Fibroblast of pulmonary artery (primary cell): ENCODE measurements at places on chromosomes 4 and X.

- no peak for DNase-seq
Measured at GRCh38 chr4:15720851-15721250, 18.0 kb downstream of the BST1 start.

GRCh38 chr4:15964159-15964558, 1.2 kb upstream of the FGFBP2 start:
- no peak for DNase-seq

- DNase-seq = no peak
Measured at GRCh38 chr4:8886612-8887406, 15.2 kb upstream of the HMX1 start.

GRCh38 chr4:151316645-151317044, 8.8 kb downstream of the SH3D19 start:
- no peak for DNase-seq

DNA sequence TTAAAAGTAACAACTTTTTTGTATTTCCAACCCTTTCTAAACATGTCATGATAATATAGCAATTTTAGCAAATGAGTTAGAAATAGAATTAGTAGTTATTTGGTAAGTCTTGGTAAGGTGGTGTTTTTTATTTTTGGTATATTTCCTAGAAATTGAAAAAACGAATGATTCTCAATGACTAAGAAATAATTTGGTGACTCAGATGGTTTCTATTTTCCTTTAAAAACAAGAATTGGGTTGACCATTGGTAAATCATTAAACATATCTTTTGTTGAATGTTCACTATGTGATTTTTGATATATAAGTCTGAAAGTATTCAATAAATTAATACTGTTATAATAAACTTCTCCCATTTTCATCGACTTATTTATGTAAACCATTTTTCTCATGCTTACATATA, 206.2 kb upstream of the BANK1 start:
- DNase-seq = no peak

DNA sequence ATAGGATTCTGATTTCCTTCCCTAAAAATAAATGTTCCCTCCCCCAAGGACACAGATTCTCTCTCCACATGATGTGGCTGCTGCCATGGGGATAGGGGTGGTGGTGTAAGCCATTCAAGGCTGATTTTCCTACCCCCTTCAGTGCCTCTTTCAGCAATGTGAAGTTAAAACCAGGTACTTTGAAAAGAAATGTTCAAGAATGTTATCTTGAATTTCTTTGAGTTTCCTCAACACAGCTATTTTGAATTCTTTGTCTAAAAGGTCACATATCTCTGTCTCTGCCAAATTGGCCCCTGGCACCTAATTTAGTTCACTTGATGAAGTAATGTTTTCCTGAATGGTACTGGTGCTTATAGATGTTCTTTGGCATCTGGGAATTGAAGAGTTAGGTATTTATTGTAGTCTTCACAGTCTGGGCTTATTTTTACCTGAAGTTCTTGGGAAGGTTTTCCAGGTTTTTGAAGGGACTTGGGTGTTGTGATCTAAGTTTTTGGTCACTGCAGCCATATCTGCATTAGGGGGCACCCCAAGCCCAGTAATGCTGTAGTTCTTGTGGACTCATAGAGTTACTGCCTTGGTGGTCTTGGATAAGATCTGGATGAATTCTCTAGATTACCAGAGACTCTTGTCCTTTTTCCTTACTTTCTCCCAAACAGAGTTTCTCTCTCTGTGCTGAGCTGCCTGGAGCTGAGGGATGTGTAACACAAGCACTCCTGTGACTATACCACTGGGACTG, 7.6 kb upstream of the DIPK2B start:
- no peak for DNase-seq

- DNase-seq = no peak
Measured at GRCh38 chr4:153346031-153346430, 1.5 kb downstream of the MND1 start.

DNA sequence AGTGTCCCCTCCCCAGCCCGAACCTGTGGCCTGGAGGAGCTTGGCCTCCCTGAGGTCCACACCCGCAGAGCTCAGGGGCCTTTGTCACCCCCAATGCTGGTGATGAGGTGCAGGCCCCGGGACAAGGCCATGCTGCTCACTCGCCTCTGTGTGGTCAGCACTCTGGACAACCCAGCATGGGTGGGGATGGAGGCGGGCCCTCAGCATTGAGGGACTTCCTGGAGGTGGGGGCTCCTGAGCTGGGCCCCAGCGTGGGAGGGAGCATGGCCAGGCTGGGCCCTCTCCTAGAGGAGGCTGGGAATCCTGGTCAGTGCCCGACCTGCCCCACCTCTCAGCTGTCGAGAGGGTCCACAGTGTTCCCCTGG, 30.6 kb downstream of the TACC3 start:
- DNase-seq = no peak

DNA sequence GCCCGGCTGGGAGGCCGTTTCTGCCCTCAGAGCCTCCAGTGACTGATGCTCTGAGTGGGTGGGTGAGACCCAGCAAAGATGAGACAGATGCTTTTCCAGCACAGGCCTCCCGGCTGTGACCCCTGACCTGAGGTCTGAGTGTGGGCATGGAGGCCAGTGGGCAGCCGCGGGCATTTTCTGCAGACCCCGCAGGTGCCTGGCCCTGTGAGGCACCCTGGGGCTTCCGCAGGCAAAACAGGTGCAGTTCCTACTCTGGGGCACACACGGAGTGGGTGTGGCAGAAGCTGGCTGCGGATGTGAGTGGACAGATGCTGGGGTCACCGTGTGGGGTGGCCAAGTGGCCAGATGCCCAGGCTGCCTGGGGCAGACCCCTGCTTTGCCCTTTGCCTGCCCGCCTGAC, 14.8 kb downstream of the HTRA3 start:
- no peak for DNase-seq

DNA sequence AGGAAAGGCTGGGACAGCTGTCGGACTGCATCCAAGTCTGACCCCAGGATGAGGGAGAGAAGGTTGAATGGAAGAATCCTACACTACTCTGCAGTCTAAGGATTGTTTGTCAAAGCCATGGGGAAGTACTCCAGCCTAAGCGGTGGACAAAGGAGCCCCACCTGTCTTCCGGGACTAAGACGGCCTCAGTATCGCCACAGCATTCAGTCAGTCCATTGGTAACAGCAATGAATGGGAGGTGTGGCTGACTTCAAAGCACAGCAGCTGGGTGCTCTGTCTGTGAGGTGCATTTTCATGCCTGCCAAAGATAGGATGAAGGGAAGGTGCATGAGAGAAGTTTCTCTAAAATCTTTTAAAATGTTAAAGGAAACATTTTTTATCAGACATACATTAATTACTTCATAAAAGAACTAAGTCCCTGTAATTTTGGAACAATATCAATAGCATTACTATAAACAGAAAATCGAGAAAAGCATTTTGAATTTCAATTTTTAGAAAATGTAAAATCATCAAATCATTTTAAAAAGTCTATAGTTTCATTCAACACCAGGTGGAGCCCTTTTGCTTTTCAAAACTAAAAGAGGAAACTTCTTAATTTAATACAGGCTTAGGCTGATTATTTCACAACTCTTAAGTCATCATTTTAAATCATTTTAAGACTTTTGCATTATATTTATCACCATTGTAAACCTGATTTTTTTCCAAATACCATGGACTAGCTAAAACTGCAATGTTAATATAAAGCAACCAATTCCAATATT, 27.6 kb upstream of the INTU start:
- DNase-seq = peak; percentile 68
